ENCODE measurements at places on chromosomes 3 and 15.
A peak's percentile ranks its signal among the peaks of the same experiment; 100 is the strongest.

DNA sequence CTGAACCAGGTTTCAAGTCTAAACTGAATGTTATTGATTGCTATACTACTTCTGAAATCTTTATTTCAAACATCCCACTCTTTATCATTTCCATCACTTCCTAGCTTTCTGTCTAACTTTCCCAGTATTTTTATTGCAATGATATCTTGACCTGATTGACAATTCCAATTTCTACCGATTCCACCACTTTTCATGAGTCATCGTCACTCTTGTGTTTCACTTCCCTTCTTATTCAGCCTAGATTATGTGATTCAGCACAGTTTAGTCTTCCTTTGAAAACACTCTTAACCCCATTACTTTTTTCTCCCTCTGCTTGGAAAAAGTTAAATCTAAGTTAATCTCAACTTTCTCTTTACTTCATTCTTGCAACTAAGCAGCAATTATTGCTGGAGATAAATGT is 62.6 kb downstream of the SLC7A14 start:
- DNase-seq: no peak

- no peak for DNase-seq
Measured at GRCh38 chr3:126684218-126684751, 19.8 kb upstream of the CHCHD6 start.

DNA sequence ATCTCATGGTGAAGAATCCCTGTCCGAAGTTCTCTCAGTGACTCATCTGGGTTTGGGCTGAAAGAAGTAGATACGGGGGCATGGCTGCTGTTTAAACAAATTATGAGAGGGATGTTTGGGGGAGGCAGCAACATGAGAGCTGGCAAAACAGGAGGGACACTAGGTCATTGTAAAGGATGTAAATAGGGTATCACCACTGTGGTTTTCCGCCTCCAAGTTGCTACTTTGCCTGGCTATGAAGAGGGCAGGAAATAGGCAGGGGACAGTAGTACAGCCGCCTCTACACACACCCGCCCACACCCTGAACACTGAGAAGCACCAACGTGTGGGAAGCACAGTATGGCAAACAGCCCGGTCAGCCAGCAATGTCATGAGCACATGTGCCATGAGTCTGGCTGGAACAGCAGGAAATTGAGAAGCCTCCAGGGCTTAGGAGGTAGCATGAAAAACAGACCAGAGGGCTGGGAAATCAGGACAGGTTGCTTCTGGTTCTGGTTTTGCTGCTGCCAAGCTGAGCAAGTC is 17.1 kb downstream of the HEXA start:
- peak; percentile 47 for DNase-seq

DNA sequence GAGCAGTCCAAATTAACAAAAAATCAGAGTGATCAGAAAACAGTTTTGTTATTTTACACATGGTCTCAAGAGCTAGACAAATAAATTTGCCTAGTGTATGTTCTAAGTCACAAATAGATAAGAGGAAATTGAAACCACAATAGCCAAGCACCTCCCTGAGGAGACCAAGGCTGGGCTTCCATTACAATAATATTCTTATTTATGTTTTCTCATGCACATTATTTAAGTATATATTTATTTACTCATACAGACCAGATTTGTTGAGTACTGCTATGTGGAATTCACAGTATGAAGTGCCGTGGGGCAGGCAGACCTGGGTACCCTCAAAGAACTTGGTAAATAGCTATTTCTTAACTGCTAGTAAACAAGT is 242.3 kb upstream of the ICE2 start:
- no peak for DNase-seq

DNA sequence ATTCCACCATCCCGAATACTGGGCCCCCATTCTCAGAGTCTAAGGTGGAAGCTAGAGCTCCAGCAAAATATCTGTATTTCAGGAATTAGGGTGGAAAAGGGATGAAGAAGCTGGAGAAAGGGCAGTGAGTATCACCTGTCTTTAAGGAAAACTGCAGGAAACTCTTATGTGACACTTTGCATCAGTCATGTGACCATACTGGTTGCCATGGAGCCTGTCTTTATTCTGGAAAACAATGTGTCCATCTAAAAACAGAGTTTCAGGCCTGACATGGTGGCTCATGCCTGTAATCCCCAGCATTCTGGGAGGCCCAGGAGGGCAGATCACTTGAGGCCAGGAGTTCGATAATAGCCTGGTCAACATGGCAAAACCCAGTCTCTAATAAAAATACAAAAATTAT is 52.9 kb upstream of the FSIP1 start:
- DNase-seq: no peak

GRCh38 chr3:193942516-193943055 is 193.4 kb upstream of the HES1 start:
- no peak for DNase-seq

DNA sequence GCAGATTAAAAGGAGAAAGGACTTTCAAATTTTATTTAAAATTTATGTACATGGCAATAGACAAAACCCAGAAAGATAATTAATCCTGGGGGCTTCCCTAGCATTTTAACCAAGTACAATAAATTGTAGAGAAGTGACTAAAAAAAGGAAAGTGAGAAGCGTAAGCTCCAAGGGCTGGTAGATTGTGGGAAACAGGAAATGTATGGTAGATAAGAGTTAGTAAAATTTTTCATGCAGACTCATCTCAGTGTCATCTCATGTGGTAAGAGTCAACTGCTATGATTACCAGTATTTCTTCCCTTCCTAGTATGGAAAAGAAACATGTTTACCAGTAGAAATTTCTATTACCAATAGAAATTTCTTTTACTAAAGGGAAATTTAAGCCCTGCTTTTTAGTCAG is 464.3 kb upstream of the AGTR1 start:
- DNase-seq: no peak

DNA sequence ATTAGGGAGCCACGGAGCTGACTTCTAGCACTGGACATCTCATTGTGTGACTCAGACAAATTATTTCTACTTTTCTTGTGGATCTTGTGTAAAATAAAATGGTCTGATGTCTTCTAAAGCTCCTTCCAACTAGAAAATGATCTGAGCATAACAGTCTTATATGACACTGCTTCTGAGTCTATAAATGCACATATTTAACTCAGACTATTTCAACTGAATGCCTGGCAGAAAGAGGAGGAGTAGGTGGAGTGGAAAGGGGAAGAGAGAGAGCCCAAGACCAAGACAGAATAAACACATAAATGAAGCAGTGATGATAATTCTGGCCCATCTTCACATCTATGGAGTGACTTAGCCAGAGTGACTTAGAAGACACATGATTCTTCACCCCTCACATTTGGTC is 162.3 kb upstream of the PDZRN3 start:
- no peak for DNase-seq

- no peak for DNase-seq
Measured at GRCh38 chr15:101114166-101114565, 137.7 kb downstream of the CHSY1 start.

DNA sequence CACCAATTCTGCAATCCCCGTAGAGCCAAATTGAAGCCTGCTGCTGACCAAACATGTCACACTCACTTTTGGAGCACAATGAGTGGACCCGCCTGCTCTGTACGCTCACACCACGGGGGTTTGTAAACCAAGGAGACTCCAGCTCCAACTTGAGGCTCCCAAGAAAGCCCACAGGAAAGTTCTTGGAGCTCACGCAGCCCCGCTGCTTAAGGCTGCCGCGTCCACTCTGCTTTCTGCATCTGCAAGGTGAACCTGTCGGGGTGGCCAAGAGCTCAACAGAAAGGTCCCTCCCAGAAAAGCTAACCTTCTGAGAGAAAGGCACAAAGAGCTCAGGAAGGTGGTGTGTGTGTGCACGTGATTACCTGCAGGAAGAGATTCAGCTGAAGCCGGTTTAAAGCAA is 94.9 kb downstream of the PCSK6 start:
- DNase-seq: no peak

DNA sequence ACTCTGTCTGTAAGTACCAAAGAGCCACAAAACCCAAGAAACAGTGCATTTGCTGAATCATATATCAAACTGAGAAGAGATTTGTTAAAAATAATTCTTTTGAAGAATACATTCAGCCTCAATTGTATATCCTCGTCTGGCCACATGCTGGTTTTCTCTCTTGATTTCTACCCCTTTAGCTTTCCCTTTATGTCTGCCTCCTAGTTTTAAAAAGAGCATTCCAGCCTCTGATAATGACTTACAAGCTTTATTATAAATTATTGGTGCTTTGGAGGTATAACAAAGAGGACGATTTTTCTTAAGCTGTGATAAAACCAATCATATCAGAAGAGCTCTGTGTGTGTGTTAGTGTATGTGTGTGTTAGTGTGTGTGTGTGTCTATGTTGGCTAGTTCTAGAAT is 70.4 kb upstream of the ROBO2 start:
- DNase-seq: no peak

DNA sequence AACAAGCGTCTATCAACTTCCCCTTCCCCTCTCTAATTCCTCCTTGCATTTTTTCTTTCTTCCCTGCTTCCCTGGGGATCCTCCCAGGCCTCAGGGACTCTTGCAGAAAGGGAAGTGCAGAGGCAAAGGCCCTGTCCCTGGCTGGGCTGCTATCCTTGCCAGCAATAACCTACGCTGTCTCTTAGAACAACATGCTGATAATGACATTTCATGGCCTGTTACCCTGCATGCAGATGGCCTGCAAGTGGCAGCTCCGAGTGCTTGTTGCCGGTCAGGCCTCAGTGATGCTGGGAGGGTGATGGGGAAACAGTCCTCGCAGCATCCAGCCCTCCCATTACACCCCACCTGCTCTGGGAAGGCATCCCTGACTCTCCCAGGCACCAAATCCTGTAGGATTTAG is 167.6 kb downstream of the RAB11A start:
- DNase-seq: no peak

DNA sequence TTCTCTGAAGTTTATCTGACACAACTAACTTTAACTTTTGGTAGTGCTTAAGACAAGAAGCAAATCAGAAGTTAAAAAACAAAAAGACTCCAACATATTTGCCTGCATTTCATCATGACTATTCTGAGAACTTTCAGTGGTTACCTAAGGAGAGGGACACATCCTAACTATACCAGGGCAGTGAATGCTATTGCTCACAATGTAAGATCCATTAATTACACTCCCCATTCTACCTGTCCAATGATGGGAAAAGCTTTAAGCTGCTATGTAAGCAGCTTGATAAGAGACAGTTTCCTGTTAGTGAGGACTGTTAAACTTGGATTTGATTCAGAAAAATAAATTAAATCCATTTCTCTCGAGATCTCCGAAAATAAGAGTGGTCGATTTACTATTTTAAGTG is 37.5 kb downstream of the SERPINI1 start:
- DNase-seq: no peak

- DNase-seq: peak; percentile 28
Measured at GRCh38 chr3:150874666-150875219, 30.5 kb downstream of the MINDY4B start.

DNA sequence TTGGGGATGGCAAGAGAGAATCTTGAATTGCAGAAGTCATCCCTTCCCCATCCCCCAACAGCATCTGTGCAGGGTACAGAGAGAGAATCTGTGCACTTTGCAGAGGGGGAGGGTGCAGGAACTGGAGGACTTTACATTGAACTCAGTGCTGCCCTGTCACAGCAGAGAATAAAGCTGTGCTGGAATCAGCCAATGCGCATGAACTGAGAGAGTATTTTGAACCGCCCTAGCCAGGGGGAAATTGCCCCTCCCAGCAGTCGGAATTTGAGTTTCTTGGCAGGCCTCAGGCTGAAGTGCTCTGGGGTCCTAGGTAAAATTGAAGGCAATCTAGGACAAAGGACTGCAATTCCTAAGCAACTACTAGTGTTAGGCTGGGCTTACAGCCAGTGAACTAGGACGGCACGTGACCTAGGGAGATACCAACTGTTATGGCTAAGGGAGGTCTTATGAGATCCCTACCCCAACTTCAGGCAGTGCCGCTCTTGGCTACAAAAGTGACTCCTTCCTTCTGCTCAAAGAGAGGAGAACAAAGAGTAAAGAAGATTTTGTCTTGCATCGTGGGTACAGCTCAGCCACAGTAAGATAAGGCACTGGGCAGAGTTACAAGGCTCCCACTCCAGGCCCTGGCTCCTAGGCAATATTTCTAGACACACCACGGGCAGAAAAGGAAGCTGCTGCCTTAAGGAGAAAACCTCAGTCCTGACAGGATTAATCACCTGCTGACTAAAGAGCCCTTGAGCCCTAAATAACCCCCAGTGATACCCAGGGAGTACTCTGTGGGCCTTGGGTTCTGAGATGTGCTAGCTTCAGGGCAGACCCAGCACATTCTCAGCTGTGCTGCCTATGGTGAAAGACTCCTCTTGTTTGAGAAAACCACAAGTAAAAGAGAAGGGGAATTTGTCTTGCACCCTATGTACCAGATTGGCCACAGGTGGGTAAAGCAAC is 300.5 kb upstream of the ALCAM start:
- DNase-seq: no peak

GRCh38 chr3:100709842-100710260 is 557 bp downstream of the TFG start:
- DNase-seq: no peak

DNA sequence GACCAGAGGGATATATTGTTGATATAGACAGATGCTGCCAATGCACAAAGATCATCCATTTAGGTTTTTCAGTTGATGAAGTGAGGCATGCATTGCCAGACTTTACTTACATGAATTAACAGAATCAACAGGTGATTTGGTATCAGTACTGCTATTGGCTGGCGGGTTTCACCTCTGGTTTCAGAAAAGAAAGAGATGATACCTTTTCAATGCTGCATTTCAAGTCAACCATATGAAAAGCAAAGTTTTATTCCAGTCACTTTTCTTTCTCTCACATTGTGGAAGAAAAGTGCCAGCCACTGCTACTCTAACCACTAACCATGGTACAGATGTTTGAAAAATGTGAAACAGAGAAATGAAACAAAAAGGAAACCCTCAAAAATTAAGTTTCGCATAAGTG is 289.1 kb downstream of the TIGIT start:
- DNase-seq: no peak

GRCh38 chr3:181425074-181425473 is 286.7 kb upstream of the SOX2 start:
- DNase-seq: no peak

GRCh38 chr15:63971427-63971805 is 74.9 kb downstream of the DAPK2 start:
- no peak for DNase-seq

DNA sequence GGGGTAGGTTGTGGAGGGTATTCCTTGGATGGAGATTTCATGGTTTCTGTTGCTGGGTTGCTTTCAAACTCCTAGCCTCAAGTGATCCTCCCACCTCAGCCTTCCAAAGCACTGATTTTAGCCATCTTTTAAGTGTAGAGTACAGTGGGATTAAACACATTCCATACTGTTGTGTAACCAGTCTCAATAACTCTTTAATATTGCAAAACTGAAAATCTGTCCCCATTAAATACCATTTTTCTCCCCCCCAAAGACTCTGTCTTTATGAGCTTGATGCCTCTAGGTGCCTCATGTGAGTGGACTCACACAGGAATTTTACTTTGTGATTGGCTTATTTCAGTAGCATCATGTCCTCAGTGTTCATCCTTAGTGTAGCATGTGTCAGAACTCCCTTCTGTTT is 74.7 kb upstream of the ATP10A start:
- DNase-seq: no peak
